ENCODE measurements at places on chromosomes 12 and 14.

- no peak for DNase-seq
- no peak overlapping the region for H3K27ac ChIP-seq
- peaks cover 28% of the 10 kb centered on the region for H3K4me1 ChIP-seq
- H3K36me3 ChIP-seq: no peaks in the 10 kb centered on the region
- H3K27me3 ChIP-seq: no peaks in the 10 kb centered on the region
- no peak overlapping the region for H3K4me3 ChIP-seq
These were observed 72.1 kb downstream of the PLEKHA5 start for GRCh38 chr12:19201661-19202060.

GRCh38 chr12:113358381-113359132 lies at the start of gene PLBD2:
Gene PLBD2, plus strand, starts transcription at chr12:113358587. Its CDS starts 14 bp downstream, at chr12:113358601.
- peak within 1 kb of the TSS; percentile 76 for H3K4me3 ChIP-seq
- H3K27ac ChIP-seq: no peak within 1 kb of the TSS
- H3K36me3 ChIP-seq: no peaks in the 10 kb centered on the region
- DNase-seq: peak; percentile 98
- H3K4me1 ChIP-seq: peaks cover 7% of the 10 kb centered on the region

GRCh38 chr12:79844693-79845092 lies 90.2 kb downstream of the PPP1R12A start:
- H3K27me3 ChIP-seq: no peaks in the 10 kb centered on the region
- H3K4me1 ChIP-seq: no peaks in the 10 kb centered on the region
- no peak overlapping the region for H3K4me3 ChIP-seq
- no peak for DNase-seq
- no peak overlapping the region for H3K27ac ChIP-seq
- peaks cover 3% of the 10 kb centered on the region for H3K36me3 ChIP-seq

DNA sequence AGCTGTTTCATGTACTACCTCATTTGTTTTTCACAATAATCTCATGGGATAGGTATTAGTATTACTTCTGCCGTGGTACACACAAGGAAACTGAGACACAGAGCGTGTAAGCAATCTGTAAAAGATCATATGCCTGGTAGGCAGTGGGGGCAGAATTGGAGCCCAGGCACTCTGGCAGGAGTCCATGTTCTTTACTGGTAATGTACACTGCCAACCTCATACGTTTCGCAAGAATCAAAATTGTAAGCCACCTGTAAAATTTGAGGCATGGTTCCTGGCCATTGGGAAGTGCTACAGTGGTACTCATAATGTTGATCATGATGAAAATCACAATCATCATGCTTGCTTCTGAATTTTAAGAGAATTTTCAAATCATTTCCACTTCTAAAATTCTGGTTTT lies 40.7 kb downstream of the TMTC1 start:
- H3K36me3 ChIP-seq: no peaks in the 10 kb centered on the region
- no peak overlapping the region for H3K4me3 ChIP-seq
- no peaks in the 10 kb centered on the region for H3K27me3 ChIP-seq

DNA sequence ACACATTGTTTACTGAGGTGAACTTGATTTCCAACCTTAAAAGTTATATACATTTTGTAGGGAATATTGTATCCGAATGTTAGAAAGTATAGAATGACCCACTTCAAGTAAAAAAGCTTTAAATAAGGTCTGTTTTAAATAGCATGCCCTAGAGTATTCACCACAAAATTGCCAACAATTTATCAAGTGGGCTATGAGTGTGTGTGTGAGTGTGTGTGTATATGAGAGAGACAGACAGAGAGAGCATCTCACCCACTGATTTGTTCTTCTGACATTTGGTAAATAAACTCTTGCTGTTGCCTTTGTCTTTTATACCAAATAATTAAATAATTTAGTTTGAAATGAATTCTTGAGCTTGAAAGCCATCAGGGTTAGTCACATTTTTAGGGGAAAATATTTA lies 29.8 kb upstream of the RAP1B start:
- no peak for DNase-seq
- H3K27ac ChIP-seq: no peak overlapping the region
- H3K4me1 ChIP-seq: no peaks in the 10 kb centered on the region
- H3K36me3 ChIP-seq: no peaks in the 10 kb centered on the region
- H3K4me3 ChIP-seq: no peak overlapping the region
- H3K27me3 ChIP-seq: no peaks in the 10 kb centered on the region

GRCh38 chr14:35215110-35215813 lies 76.9 kb upstream of the PSMA6 start:
- H3K27ac ChIP-seq: no peak overlapping the region
- no peaks in the 10 kb centered on the region for H3K36me3 ChIP-seq
- no peaks in the 10 kb centered on the region for H3K27me3 ChIP-seq

- peak within 1 kb of the TSS; percentile 96 for H3K4me3 ChIP-seq
- H3K27me3 ChIP-seq: no peaks in the 10 kb centered on the region
- H3K27ac ChIP-seq: no peak within 1 kb of the TSS
- H3K4me1 ChIP-seq: peaks cover 13% of the 10 kb centered on the region
- H3K36me3 ChIP-seq: no peaks in the 10 kb centered on the region
These were observed at the start of gene ADCY6 for GRCh38 chr12:48788854-48789775. Gene ADCY6, minus strand, starts transcription at chr12:48789089. Its CDS starts 5,655 bp downstream, at chr12:48783434.

DNA sequence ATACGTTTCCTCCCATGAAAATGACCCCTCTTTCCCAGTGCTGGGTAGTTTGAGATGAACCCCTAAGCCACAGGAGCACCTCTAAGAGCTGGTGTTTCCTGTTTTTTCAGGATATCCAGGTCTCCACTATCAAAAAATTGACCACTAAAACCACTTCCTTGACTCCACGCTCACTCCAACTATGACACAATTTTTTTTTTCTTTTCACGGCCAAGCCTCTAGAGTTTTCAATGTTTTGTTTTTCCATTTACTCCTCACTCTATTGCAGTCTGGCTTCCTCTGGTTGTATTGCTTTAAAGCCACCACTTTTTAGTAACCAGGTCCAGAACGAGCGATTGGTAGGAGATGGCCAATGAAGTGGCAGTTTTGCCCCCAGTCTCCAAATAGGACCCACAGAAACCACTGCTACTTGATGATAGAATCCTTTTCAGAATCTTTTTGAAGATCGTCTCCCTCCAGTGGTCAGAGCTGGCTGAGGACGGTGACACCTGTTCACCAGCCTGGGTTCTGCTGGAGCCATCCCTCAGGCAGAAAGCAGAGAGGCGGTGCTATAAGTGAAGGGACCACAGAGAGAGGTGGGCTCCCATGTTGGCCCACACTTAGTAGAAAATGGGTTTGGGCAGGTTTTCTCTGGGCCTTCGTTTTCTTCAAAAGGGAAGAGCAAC lies 454.4 kb downstream of the VRK1 start:
- peak; percentile 39 for DNase-seq
- H3K4me3 ChIP-seq: no peak overlapping the region
- H3K4me1 ChIP-seq: no peaks in the 10 kb centered on the region
- no peaks in the 10 kb centered on the region for H3K36me3 ChIP-seq
- H3K27ac ChIP-seq: no peak overlapping the region
- H3K27me3 ChIP-seq: no peaks in the 10 kb centered on the region

DNA sequence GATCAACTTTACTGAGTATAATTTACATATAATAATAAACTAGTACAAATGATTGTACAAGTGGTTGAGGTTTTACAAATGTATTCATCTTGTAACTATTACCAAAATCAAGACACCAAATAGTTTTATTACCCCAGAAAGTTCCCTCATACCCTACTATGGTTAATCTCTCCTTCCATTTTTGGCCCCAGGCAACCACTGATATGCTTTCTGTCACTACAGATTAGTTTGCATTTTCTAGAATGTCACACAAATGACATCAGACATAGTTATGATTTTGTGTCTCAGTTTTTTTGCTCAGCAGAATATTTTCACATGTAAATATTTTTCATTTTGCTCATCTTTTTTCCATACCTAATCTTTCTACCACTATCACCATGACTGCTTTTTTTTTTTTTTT lies 49.1 kb downstream of the TMX1 start:
- no peak for DNase-seq
- no peak overlapping the region for H3K4me3 ChIP-seq
- H3K27ac ChIP-seq: no peak overlapping the region
- no peaks in the 10 kb centered on the region for H3K36me3 ChIP-seq

DNA sequence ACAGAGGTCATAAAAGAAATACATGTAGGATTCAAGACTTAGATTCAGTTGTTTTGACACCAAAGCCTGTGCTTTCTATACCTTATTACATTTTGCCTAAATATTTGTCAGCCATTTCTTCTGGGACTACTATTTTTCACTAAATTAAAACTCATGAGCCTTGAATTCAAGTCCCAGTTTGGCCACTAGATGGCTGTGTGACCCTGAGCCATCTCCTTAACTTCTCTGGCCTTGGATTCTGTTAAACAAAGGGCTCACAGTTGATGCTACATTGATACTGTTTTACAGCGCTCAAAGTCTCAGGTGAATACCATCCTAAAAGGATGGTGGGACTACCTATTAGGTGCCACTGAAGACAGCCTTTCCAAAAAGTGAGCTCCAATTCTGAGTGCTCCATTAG lies 39.6 kb upstream of the CCDC198 start:
- H3K27ac ChIP-seq: no peak overlapping the region
- H3K27me3 ChIP-seq: no peaks in the 10 kb centered on the region
- no peaks in the 10 kb centered on the region for H3K36me3 ChIP-seq
- peak; percentile 61 for DNase-seq
- no peaks in the 10 kb centered on the region for H3K4me1 ChIP-seq

DNA sequence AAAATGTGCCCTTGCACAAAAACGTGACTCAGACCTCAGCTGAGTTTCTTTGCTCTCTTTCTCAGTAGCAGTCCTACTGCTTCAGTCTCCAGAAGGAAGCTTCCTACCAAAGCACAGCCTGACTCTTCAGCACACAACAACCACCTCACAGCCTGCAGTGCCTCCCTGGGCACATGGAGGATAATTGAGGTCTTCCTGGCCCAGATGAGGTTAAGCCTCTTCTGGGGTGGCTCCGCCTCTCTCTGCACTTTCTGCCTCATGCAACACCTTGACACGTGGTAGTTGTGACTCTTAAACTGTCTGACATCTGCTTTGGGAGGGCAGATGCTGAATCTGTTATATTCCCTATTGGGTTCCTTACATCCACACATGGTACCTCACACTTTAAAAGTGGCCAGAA lies 33.8 kb downstream of the GIT2 start:
- no peak overlapping the region for H3K27ac ChIP-seq
- no peaks in the 10 kb centered on the region for H3K4me1 ChIP-seq

DNA sequence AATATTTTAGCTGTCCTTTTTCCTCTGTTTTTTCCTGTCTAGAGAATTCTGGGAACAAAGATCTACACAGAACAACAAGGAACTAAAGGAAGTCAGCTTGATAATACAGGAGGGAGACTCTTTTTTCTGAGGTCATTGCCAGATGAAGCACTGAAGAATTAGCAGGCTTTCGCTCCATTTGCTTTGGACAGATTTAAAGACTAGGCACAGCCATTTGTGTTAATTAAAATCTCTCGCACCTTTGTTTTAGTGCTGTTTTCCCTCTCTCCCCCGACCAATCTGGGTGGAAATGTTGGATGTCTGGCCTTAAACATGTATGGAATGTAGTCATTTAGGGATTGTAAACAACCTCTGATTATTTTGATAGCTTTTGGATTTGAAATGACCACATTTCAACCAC lies 9.6 kb upstream of the GPHN start:
- no peaks in the 10 kb centered on the region for H3K4me1 ChIP-seq
- DNase-seq: no peak
- no peak overlapping the region for H3K4me3 ChIP-seq
- H3K27ac ChIP-seq: no peak overlapping the region
- H3K36me3 ChIP-seq: no peaks in the 10 kb centered on the region
- H3K27me3 ChIP-seq: no peaks in the 10 kb centered on the region

- peaks cover 16% of the 10 kb centered on the region for H3K4me1 ChIP-seq
- no peaks in the 10 kb centered on the region for H3K27me3 ChIP-seq
- DNase-seq: no peak
- H3K27ac ChIP-seq: no peak overlapping the region
- H3K36me3 ChIP-seq: no peaks in the 10 kb centered on the region
These were observed 79.6 kb downstream of the WDR20 start for GRCh38 chr14:102219316-102219715.

DNA sequence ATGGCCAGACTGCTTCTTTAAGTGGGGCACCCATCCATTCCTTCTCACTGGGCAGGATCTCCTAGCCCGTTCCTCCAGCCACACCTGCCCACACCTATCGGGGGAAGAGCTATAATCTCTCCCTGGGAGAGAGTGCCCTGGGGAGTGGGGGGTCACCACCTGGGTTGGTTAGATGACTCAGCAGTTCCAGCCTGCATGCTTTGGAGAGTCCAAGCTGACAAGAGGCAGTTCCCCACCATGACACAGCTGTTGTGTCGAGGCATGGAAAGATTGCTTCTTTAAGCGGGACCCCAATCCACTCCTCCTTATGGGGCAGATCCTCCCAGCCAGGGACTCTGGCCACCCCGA lies 52.6 kb upstream of the PPFIA2 start:
- peak; percentile 3 for DNase-seq
- H3K4me3 ChIP-seq: no peak overlapping the region
- H3K27me3 ChIP-seq: no peaks in the 10 kb centered on the region
- peaks cover 9% of the 10 kb centered on the region for H3K4me1 ChIP-seq
- no peak overlapping the region for H3K27ac ChIP-seq
- no peaks in the 10 kb centered on the region for H3K36me3 ChIP-seq

GRCh38 chr12:108066583-108067577 lies 62.2 kb upstream of the WSCD2 start:
- H3K27me3 ChIP-seq: no peaks in the 10 kb centered on the region
- no peak for DNase-seq
- no peaks in the 10 kb centered on the region for H3K36me3 ChIP-seq
- no peaks in the 10 kb centered on the region for H3K4me1 ChIP-seq
- no peak overlapping the region for H3K27ac ChIP-seq
- H3K4me3 ChIP-seq: no peak overlapping the region

GRCh38 chr12:26152507-26153102 lies 27.8 kb upstream of the BHLHE41 start:
- no peak for DNase-seq
- no peak overlapping the region for H3K4me3 ChIP-seq
- no peak overlapping the region for H3K27ac ChIP-seq
- no peaks in the 10 kb centered on the region for H3K4me1 ChIP-seq
- no peaks in the 10 kb centered on the region for H3K27me3 ChIP-seq

GRCh38 chr14:74962046-74962445 lies 6.6 kb upstream of the PGF start:
- H3K4me3 ChIP-seq: no peak overlapping the region
- DNase-seq: no peak
- H3K27ac ChIP-seq: no peak overlapping the region
- H3K36me3 ChIP-seq: no peaks in the 10 kb centered on the region
- peaks cover 15% of the 10 kb centered on the region for H3K4me1 ChIP-seq

GRCh38 chr14:64995291-64995690 lies 8.6 kb downstream of the FNTB start:
- H3K36me3 ChIP-seq: no peaks in the 10 kb centered on the region
- no peaks in the 10 kb centered on the region for H3K27me3 ChIP-seq
- no peak overlapping the region for H3K4me3 ChIP-seq
- no peak for DNase-seq
- H3K4me1 ChIP-seq: peaks cover 15% of the 10 kb centered on the region

GRCh38 chr12:58310368-58310767 lies 369.0 kb downstream of the ATP23 start:
- H3K27ac ChIP-seq: no peak overlapping the region
- H3K27me3 ChIP-seq: no peaks in the 10 kb centered on the region
- no peak for DNase-seq
- H3K36me3 ChIP-seq: no peaks in the 10 kb centered on the region

- no peaks in the 10 kb centered on the region for H3K27me3 ChIP-seq
- H3K4me3 ChIP-seq: no peak overlapping the region
- DNase-seq: no peak
- H3K36me3 ChIP-seq: no peaks in the 10 kb centered on the region
These were observed 61.6 kb downstream of the PPP2R5C start for GRCh38 chr14:101823066-101823465.

- H3K27ac ChIP-seq: no peak overlapping the region
- H3K4me3 ChIP-seq: no peak overlapping the region
These were observed 73.9 kb upstream of the BBS10 start for GRCh38 chr12:76422154-76422542.

Measured in neural progenitor cell (in vitro differentiated cells).